ENCODE measurements at places on chromosomes 3 and 15.

GRCh38 chr15:51838270-51838669, 8.8 kb downstream of the TMOD3 start:
- H3K27ac ChIP-seq: no peak overlapping the region
- no peaks in the 10 kb centered on the region for H3K27me3 ChIP-seq
- DNase-seq: no peak
- H3K36me3 ChIP-seq: no peaks in the 10 kb centered on the region
- no peak overlapping the region for H3K4me3 ChIP-seq

- no peak overlapping the region for H3K27ac ChIP-seq
- H3K4me3 ChIP-seq: no peak overlapping the region
- H3K36me3 ChIP-seq: no peaks in the 10 kb centered on the region
- DNase-seq: no peak
- no peaks in the 10 kb centered on the region for H3K27me3 ChIP-seq
Measured at GRCh38 chr3:30677347-30677685, 70.9 kb downstream of the TGFBR2 start.

GRCh38 chr15:70669966-70670658, 93.2 kb downstream of the UACA start:
- H3K27ac ChIP-seq: no peak overlapping the region
- H3K36me3 ChIP-seq: no peaks in the 10 kb centered on the region
- H3K4me3 ChIP-seq: no peak overlapping the region
- DNase-seq: peak; percentile 41
- peaks cover 33% of the 10 kb centered on the region for H3K4me1 ChIP-seq

DNA sequence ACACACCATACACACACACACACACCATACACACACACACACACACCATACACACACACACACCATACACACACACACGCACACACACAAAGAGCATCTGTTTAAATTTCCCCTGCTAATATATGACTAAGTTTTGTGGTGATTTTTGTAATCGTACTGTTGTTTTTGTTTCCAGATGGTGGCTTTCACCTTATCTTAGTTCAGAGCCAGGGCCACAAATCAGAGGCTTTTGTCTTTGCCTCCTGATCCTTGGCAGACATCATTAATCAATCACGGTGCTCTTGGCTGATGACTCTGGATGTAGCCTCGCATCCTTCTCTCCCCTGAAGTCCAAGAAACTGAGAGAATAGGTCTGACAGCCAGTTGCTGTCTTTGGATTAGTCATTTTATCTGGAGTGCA, 52.1 kb downstream of the EDEM1 start:
- H3K4me1 ChIP-seq: no peaks in the 10 kb centered on the region
- no peak overlapping the region for H3K27ac ChIP-seq
- H3K36me3 ChIP-seq: no peaks in the 10 kb centered on the region
- DNase-seq: no peak
- H3K27me3 ChIP-seq: no peaks in the 10 kb centered on the region

GRCh38 chr15:34722439-34722836, 32.4 kb downstream of the GJD2 start:
- no peak overlapping the region for H3K4me3 ChIP-seq
- no peak overlapping the region for H3K27ac ChIP-seq
- DNase-seq: no peak
- no peaks in the 10 kb centered on the region for H3K36me3 ChIP-seq

DNA sequence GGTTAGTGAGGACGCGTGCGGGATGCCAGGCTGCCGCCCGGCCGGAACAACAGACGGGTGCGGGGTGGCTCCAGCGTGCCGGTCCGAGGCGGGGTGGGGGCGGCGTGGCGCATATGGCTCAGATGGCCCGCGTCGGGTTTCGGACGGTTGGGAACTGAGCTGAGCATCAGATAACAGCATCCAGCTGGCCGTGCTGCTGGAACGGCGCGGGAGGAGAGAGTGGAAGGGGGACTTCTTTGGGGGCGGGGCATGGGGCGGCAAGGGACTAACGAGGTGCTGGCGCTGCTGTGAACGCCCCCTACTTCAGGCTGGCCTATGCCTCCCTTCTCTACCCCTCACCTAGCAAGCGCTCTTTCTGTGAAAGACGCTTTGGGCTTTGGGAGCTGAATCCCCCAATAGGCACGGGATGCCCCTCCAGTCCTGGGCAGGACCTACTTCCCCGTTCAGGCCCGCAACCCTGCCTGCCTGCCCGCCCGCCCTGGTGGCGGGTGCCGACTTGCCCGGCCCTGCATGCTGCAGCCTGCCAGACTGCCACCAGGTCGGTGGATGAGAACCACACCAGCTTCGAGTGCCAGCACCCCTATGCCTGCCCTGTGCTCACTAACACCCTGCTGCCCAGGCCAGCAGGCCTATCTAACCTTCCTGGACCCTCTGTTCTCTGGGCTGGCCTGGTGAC, 542 bp downstream of the INKA1 start:
- peak overlapping the region; percentile 98 for H3K4me3 ChIP-seq
- H3K4me1 ChIP-seq: peaks cover 49% of the 10 kb centered on the region
- DNase-seq: peak; percentile 75
- H3K27ac ChIP-seq: no peak overlapping the region
- H3K27me3 ChIP-seq: no peaks in the 10 kb centered on the region
- no peaks in the 10 kb centered on the region for H3K36me3 ChIP-seq

DNA sequence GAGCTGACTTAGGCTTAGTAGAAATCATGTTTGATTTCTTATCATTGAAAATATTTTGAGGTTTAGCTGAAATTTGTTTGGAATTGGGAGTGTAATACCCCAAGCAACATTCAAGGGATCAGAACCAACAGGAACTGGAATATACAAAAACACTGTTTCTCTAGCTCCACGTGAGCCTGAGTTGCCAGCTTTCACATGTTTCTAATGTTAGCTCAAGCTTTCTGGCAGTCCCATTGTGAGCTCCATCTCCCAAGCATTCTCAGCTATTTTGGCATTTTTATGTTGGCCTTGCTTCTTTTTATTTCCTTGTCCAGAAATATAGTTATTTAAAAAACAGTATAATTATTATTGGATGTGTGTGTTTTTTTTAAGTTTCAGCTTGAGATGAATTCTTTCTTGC, 427.1 kb upstream of the DPH6 start:
- no peaks in the 10 kb centered on the region for H3K27me3 ChIP-seq
- no peaks in the 10 kb centered on the region for H3K36me3 ChIP-seq
- DNase-seq: no peak

GRCh38 chr3:55959471-55960080, 472.5 kb upstream of the WNT5A start:
- no peak overlapping the region for H3K27ac ChIP-seq
- H3K4me1 ChIP-seq: no peaks in the 10 kb centered on the region
- no peaks in the 10 kb centered on the region for H3K36me3 ChIP-seq

DNA sequence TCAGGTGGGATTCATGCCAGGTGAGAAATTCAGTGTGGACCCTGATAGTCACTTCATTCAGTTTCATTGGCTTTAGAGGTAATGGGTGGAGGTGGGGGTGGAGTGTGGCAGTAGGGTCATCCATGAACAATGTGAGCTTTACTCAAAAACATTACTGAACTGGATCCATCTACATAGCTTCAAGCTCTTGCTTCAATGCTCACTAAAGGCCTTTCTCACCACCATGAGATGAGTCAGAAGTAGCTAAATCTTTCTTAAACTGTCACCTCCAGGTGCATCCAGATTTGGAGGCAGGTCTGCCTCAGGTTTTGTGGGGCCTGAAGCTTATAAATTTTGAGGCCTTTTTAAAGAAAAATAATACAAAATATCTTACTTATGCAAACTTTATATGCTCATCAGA, 363.6 kb downstream of the CHST2 start:
- H3K36me3 ChIP-seq: no peaks in the 10 kb centered on the region
- peaks cover 5% of the 10 kb centered on the region for H3K4me1 ChIP-seq
- no peak overlapping the region for H3K4me3 ChIP-seq

DNA sequence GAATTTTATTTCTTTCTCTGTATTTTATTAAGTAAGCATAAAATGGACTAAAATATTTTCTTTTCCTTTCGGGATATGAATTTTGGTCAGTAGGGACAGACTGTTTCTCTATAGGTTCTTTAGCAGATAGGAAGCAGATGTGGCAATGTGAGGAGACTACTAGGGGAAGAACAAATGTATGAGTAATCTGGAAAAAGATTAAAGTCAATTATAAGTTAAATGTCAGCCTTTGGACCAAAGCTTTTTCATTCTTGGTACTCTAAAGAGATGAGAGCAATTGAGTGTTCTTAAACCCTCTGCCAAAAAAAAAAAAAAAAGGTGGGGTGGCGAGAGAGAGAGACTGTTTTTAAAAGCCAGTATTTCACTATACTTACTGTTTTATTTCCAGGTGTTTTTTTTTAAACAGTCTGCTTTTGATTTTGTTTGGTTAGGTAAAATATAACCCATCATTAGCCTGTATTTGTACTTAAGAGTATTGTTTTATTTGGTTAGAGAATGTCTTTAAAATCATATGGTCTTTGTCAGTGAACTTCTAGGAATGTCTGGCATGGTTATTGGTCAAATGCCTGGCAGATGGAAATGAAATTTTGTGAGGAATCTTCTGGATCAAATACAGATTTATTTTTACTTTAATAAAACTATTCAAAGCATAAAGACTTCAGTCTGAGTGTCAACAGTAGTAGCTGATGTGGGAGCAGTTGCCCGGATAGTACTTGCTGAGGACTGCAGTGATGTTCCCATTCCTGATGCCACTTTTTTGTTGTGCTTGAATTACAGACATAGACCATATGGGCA, 63.8 kb downstream of the LRRC49 start:
- H3K4me3 ChIP-seq: no peak overlapping the region
- H3K27me3 ChIP-seq: no peaks in the 10 kb centered on the region
- no peak for DNase-seq
- H3K36me3 ChIP-seq: no peaks in the 10 kb centered on the region
- H3K4me1 ChIP-seq: no peaks in the 10 kb centered on the region
- H3K27ac ChIP-seq: no peak overlapping the region

DNA sequence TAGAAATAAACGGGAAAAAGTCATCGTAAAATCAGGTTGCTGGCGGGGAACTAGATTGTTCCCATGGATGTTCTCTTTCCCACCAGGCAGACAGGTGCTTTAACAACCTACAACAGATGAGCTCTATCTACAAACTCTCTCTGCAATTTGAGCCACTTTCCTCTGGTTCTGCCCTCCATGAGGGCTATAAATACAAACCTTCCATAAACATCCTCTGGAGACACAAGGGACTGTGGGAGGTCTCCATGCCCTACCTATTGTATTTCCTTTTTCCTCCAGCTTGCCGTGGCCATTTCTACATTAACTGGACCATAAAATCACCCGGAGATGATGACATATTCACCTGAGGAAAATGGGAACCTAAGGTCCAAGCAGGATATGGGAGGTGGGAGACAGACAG, 151.1 kb downstream of the GABRB3 start:
- DNase-seq: no peak
- no peaks in the 10 kb centered on the region for H3K27me3 ChIP-seq

DNA sequence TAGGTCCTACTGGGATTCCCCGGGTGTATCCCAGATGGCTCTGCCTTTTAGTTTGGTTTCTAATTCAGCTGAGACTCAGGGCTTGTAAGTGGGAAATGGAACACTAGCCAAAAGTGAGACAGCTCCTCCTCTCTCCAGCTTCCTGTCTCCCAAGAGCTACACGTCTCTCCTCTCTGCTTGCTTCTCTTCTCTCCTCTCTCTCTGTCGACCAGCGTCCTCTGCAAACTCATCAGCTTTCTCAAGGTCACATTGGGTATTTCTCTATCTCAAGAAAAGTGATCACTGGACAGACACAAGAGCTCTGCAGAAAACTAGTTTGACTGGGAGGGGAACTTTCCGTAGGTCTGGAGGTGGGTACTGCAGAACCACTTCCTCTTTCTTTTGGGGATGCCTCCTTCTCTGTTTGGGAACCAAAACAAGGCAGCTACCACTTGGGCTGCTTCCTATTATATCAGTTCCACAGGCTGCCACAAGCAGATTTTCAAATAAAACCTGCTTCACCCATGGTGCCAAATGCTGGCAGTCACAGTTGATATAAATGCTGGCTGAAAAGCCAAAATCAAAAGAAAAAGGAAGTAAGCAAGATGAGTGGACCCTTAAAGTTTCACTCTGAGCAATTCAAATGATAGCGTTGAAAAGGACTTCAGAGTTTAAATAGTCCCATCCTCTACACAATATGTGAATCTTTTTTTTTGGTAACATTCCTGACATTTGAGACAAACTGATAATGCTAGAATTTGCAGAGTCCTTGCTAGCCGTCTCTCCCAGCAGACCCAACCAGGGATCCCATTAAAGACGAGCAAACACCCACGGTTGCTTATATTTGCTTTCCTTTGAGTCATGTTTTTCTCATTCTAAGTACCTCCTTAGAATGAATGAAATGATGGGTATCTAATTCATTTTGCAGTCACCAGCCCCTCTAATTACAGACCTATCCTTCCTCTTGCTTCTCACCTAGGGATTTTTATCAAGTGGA, 7.2 kb upstream of the DYNC1LI1 start:
- H3K27me3 ChIP-seq: no peaks in the 10 kb centered on the region
- no peaks in the 10 kb centered on the region for H3K36me3 ChIP-seq
- peak overlapping the region; percentile 52 for H3K4me3 ChIP-seq
- peak overlapping the region; percentile 48 for H3K27ac ChIP-seq
- H3K4me1 ChIP-seq: peaks cover 21% of the 10 kb centered on the region
- DNase-seq: peak; percentile 77

- no peak for DNase-seq
- no peaks in the 10 kb centered on the region for H3K36me3 ChIP-seq
- peaks cover under 1% of the 10 kb centered on the region for H3K4me1 ChIP-seq
Measured at GRCh38 chr15:57522148-57522547, 69.6 kb upstream of the MYZAP start.

- H3K4me1 ChIP-seq: peaks cover 66% of the 10 kb centered on the region
- no peaks in the 10 kb centered on the region for H3K36me3 ChIP-seq
- no peak overlapping the region for H3K4me3 ChIP-seq
- no peaks in the 10 kb centered on the region for H3K27me3 ChIP-seq
Measured at GRCh38 chr3:66416556-66417304, 84.1 kb downstream of the LRIG1 start.

- no peak overlapping the region for H3K27ac ChIP-seq
- H3K4me1 ChIP-seq: no peaks in the 10 kb centered on the region
- no peak for DNase-seq
- no peaks in the 10 kb centered on the region for H3K27me3 ChIP-seq
- no peak overlapping the region for H3K4me3 ChIP-seq
- no peaks in the 10 kb centered on the region for H3K36me3 ChIP-seq
Measured at GRCh38 chr15:100879061-100879463, 569 bp upstream of the ALDH1A3 start.

DNA sequence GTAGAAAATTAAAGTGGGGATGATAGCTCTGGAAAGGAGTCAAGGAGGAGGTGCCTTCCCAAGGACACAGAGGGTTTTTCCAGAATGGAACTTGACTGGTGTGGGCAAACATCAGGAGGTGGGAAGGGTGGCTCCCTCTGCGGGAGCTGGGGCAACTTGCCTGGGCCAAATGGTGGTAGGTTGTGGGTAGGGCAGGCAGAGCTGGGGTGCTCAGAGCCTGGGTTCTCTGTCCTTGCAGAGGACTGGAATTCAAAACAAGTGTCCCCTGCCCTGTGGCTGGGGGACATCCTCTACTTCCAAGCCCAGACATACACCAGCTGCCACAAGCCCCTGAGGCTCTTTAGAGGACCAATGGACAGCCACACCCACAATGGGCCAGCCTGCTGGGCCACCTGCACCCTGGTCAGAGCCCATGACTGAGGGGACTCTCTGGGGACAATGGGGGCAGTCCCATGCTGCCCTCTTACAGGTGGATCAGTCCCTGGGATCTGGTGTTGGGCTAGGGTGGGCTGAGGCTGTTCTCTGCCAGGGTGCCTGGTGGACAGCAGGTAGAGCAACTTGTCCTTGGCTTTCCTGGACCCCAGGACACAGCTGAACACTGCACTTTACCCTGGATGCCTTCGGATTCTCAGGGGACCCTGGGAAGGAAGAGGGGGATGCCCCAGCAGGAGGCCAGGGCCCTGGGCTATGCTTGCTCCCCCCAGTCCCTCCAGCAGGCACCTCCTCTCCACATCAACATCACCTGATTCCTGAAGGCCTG, 38.6 kb upstream of the CSPG4 start:
- peaks cover 11% of the 10 kb centered on the region for H3K4me1 ChIP-seq
- H3K27ac ChIP-seq: no peak overlapping the region
- peak; percentile 26 for DNase-seq
